Dorsolateral prefrontal cortex (tissue), 122 donors: ENCODE measurements at places on chromosomes 11 and 22. TPM values are rescaled to one million over a fixed set of nuclear protein-coding genes. Genes with fewer than 3 reads are reported as not detected.

- no peak for DNase-seq
These were observed 40.7 kb upstream of the ARHGAP20 start for GRCh38 chr11:110752890-110753289.

The OR2AT4 gene
- total RNA-seq = not detected

DNA sequence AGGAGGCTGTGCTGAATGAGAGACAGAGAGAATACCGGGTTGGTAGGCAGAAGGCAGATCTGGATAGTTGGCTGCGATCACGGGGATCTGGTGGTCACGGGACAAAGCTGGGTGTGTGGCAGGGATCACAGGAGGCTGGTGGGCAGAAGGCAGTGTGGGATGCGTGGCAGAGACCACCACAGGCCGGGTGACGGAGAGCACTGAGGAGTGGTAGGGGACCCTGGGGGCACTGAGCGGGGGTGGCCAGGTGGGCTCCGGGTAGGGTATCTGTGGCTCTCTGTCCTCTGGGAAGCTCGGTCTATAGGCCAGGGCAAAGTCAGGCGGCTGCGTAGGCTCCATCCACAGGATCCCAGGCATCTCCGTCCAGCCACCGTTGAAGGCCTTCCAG, 1.4 kb downstream of the CD248 start:
- DNase-seq = no peak

The TIGD3 gene
- total RNA-seq = 3.4 TPM
